ENCODE measurements at places on chromosomes 11 and 22.

DNA sequence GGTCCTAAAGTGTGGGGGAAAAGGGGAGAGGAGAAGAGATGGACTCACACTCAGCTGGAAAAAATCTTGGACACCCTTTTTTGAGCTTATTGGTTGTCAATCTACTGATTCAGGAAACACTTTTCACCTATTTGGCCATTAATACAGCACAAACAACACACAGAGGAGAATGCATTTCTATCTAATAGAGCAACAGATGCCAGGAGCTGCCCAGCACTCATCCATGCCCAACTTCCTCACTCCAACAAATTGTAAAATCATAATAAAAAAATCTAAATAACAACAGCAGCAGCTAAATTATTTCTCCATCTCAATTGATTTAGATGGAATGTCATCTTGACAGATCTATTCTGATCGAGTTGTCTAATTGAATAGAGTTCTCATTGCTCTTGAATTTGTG lies 628.2 kb downstream of the OPCML start:
- DNase-seq = no peak

GRCh38 chr11:44839458-44840084 lies 111.1 kb downstream of the TP53I11 start:
- DNase-seq = no peak

GRCh38 chr22:17133137-17133536 lies 12.0 kb upstream of the TMEM121B start:
- DNase-seq = no peak

- DNase-seq = no peak
These were observed 27.9 kb downstream of the GRAP2 start for GRCh38 chr22:39928536-39929520.

DNA sequence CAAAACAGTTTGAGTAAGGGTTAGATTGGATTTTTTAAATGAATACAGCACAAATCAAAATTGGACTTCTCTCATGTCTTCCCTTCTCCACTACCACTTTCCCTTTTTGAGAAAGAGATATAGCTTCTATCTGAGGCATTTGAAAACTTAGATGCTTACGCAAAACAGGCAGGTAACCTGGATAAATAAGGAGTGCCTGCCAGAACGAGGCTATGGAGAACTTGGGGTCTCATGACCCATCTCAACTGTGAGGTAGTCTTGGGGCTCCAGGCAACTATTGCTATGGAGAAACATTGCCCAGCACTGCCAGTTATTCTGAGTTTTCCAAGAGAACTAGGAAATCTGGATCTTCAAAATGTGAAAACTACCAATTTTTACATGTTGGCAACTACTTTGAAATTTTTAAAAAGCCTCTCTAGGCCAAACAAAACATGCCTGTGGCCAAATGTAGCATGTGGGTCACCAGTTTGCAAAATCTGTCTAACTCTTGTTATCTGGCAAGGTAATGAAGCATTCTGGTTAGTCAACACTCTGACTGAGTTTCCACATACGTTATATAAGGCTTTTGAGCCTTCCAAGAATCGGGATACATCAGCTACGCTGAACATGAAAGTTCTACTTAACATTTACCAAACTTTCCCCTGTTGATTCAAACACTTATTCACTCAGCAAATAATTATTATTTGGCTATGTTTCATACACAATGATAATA lies 752.7 kb downstream of the KCNA4 start:
- no peak for DNase-seq

- no peak for DNase-seq
These were observed 548.5 kb downstream of the SOX6 start for GRCh38 chr11:15807827-15808226.

DNA sequence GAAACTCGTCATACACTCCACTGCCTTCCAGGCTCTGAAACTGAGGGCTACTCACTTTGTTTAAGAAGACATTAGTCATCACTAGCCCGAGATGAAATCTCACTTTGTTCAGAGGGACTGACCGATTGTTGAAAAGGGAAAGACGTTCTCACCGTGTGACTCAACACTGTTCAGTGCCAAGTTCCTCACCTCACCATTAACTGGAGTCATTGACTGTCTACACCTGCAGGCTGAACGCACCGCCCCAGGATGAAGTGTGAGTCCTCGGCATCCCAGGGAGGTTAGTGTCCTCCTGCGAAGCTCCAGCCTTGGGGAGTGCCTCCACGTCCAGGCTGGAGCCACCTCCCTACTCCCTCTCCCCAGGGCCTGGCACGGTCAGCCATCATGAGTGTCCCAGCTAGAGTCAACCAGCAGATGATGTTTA lies 30.4 kb downstream of the FADD start:
- no peak for DNase-seq

- no peak for DNase-seq
These were observed 57.6 kb downstream of the KCNJ4 start for GRCh38 chr22:38397189-38398085.

GRCh38 chr11:70313945-70314344 lies 43.5 kb downstream of the PPFIA1 start:
- DNase-seq = no peak

GRCh38 chr22:48889887-48890692 lies 937.6 kb downstream of the BRD1 start:
- no peak for DNase-seq

DNA sequence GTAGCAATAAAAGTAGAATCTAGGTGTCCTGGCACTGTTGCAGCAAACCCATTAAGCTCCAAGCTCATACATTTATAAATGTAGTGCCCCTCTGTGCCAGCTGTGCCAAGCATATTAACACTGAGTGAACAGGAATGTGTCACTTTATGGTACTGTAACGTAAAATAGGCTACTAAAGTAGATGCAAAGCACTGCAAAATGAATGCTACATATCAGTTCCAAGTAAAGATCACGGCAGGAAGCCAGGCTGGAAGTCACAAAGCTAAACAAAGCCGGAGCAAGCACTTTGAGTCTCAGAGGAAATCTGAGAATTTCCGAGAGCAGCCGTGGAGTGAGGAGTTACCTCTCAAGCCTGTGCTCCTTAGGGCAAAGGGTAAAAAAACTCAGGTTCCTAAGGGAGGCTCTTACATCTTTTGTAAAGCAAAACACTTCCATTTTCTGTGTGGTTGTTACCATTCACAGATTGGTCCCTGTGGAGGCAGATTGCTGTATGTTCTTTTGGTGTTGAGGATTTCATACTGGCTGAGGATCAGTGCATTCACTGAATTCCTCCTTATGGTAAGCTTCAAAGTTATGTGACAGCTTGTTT lies 85.7 kb downstream of the WNT11 start:
- DNase-seq = no peak

- DNase-seq = no peak
These were observed 1.4 kb upstream of the SYVN1 start for GRCh38 chr11:65135633-65136145.

DNA sequence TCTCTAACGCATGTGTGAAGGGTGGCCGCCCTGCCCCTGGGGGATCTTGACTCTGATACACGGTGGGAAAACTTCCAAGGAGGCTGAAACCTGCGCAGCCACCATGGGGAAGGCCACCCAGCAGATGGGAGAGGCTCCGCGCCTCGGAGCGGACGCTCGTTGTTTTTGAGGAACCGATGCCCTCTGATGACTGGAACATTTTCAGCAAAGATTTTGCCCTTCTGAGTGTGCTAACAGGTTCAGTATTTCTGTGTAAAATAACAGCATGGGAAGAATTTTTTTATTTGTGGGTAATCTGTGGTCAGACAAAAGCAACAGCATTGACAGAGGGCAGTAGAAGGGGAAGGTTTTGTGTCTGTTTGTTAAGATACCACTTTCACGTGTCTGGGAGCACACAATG lies 16.7 kb downstream of the MB start:
- no peak for DNase-seq

GRCh38 chr11:31442086-31442485 lies 67.3 kb downstream of the IMMP1L start:
- DNase-seq = peak; percentile 98

DNA sequence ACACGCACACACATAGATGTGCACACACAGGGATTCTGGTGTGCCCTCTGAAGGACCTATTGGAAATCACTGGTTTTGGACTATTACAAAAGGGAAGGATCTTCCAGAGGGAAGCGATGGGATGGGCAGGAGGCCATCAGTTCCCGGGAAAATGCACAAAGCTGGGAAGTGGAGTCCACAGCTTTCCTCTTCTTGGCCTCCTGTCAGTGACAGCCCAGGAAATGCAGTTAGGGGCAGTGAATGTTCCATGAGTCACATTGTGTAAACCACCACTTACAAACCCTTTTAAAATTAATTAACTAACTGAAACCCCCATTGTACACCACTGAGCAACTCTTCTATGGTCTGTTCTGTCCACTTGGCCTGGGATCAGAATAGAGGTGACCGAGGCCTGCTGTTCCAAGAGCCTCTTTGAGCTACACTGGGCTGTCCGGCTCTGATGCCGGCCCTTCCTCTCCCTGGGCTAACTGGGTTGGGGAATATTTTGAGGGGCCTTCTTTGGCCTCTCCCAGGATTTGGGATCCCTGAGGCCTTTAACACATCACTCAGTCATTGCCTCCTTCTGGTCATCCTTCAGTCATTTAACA lies 137.7 kb downstream of the FEZ1 start:
- DNase-seq = no peak

GRCh38 chr11:68256331-68256741 lies 15.4 kb downstream of the C11orf24 start:
- no peak for DNase-seq

DNA sequence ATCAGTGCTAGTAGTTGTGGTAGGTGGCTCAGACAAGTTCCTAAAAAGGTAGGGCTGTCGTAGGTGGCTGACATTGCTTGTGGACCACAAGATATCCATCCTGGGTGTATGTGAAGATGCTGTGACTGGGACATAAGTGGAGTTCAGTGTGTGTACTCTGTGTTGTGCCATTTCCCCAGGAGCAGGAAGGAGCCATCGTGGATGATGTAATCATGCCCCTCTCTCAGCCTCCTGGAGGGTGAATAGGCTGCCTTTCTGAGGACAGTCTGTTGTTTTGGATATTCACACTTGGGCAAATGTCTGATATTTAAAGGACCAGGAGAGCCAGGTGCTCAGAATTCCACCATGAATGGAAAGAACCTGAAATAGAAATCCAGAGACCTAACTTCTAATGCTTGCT lies 2.7 kb downstream of the HEPHL1 start:
- no peak for DNase-seq

DNA sequence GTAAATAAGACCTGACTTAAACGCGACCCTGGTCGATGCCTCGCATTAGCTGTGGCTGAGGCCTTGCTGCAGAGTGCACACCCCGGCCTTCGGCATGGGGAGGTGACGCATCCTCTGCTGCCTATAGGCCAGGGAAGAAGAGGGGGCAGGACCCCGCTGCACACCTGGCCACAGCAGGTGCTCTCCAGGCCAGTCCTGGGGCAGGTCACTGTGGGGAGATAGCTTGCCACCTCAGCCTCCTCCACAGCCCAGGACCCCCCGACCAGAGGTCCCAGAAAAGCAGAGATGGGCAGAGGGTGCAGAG lies 12.7 kb downstream of the LRFN4 start:
- DNase-seq = no peak

GRCh38 chr11:20599221-20600019 lies at the start of gene SLC6A5:
TSS of gene SLC6A5 (plus strand) at chr11:20599608. CDS start at chr11:20599673, 65 bp downstream.
- no peak for DNase-seq

DNA sequence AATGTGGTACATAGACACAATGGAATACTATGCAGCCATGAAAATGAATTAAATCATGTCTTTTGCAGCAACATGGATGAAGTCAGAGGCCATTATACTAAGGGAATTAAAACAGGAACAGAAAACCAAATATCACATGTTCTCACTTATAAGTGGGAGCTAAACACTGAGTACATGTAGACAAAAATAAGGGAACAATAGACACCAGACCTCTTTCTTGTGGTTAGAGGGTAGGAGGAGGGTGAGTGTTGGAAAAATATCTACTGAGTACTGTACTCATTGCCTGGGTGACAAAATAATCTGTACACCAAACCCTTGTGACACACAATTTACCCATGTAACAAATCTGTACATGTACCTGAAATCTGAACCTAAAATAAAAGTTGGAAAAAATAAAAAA lies 59.1 kb upstream of the ANO5 start:
- DNase-seq = no peak

GRCh38 chr11:109511598-109511997 lies 89.6 kb downstream of the C11orf87 start:
- DNase-seq = no peak

GRCh38 chr11:63671322-63672155 lies at the start of gene ATL3:
TSS of gene ATL3 (minus strand) at chr11:63671376. CDS start at chr11:63671335, 41 bp downstream.
- DNase-seq = peak; percentile 39

DNA sequence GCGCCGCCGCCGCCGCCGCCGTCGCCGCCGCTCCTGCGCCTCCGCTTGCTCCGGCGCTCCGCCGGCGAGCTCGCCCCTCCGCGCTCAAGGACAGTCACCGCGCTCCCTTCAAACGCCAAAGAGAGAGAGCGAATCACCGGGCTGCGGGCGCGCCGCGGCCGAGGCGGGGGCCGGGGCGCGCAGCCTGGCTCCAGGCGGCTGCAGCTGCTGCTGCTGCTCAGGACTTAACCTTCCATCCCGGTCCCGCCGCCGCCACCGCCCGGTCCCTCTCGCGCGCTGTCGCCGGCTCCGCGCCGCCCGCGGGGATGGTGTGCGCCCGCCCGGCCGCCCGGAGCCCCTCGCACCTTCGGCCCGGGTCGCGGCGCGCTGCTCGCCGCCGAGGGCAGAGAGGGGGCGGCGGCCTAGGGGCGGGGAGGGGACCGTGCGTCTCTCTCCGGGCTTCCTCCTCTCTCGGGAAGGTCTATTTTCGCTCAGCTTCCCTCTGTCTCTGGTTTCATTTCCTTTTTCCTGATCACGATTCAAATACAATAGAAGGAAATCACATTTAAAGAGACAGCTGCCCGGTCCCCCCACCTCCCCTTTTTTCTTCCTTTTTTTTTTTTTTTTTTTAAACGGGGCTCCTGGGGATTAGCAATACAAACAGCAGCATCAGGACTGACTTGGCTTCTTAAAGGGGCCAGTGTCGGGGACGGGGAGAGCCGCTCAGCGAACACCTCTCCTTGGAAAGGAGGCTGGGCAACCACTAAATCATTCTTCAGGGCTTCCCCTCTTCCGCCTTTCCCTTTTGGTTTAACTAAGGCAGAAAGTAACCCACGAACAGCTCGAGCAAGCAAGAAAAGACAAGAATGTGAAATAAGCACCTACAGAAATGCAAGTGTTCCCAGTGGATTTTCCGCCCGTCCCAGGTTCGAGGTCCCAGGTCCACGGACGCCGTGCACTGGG lies 22.1 kb downstream of the LMO2 start:
- DNase-seq = no peak

DNA sequence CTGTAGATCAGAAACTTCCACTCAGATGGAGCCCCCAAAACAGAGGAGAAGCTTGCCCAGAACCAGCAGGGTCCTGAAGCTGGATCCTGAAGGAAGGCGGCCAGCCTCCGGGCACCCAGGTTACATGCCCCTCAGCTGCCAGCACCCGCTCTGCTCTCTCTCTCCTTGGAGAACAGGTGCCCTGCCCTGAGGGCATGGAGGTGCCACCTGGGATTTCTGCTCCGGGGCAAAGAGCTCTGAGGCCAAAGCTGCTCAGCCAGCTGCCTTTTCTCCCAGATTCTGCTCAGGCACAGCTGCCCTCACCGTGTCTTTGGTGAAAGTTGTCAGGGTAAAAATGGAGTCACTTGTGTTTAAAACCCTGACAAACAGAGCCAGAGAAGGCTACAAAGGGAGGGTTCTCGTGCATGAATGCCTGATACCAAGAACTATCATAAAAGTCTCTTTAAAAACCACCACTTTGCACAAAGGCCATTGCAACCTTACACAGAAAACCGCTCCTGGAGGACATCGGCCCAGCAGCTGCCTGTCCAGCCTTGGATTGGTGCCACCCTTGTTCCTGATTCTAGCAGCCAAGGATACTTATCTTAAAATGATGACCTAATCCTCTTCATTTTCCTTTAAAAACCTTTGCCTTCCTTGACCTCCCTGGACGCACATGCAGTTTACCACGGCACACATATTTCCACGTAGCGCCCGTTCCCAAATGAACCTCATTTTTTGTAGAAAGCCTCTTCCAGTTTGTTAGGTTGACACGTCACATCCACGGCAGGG lies 140.0 kb downstream of the CACNA1I start:
- no peak for DNase-seq

Measured in NCI-H2081 treated with DMSO at 0.1 percent for 48 hours (cell line).